ENCODE measurements at places on chromosomes 16 and 17.
A peak's percentile ranks its signal among the peaks of the same experiment; 100 is the strongest.

DNA sequence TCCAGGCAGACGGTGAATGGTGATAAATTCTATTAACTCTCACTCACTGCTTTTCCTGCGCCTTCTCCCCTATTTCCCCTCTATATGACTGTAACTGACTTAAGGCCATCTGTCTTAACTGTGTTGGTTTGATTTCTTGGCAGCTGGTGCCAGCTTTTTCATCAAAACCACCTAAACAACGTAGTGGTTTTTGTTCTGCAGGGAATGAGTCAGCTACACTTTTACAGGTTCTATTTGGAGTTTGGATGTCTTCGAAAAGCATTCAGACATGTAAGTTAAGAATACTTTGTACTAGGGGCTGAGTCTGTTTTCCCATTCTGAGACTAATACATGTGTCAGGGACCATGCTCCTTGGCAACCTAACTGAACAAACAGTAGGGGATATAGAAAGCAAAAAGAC is 8.5 kb downstream of the REXO5 start:
- DNase-seq, result no peak

DNA sequence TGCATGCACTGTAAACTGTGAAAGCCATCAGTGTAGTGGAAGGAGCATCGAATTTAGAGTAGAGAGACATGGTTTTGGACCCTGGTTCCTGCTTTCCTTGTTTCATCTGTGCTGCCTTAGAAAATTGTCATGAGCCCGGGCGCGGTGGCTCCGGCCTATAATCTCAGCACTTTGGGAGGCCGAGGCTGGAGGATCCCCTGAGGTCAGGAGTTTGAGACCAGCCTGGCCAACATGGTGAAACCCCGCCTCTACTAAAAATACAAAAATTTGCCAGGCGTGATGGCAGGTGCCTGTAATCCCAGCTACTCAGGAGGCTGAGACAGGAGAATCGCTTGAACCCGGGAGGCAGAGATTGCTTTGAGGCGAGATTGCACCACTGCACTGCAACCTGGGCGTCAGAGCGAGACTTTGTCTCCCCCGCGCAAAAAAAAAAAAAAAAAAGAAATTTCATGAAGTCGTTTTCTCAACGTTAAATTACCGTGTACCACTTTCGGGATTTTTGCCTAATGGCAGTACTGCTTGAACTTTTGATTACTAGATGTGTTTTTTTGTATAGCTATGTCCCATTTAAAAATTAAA is 912 bp downstream of the COQ7 start:
- DNase-seq, result peak; percentile 26

- DNase-seq, result no peak
Measured at GRCh38 chr16:28915181-28915580, 9.9 kb downstream of the RABEP2 start.

GRCh38 chr17:66717641-66718058 is 117.3 kb upstream of the CACNG5 start:
- no peak for DNase-seq

GRCh38 chr17:8444494-8444893 is 8.8 kb downstream of the NDEL1 start:
- DNase-seq, result no peak

DNA sequence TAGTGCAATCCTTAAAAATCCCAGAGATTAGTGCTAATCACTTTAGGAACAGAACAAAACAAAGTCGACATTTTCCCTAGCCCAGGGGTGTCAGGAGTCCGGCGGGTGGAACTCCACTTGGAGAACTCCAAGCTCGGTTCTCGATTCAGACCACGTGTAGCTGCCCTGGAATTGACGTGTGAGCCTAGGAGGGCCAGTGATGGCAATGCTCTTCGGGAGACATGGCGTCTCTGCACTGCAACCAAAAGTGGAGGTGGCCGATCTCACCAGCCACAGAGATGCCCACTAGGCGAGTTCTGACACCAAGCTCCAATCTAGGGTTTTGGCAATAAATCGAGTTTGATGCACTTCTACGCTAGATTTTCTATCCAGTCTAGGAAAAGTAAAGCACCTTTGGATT is 17.6 kb downstream of the MAP1LC3B start:
- no peak for DNase-seq

- DNase-seq, result no peak
Measured at GRCh38 chr16:78249056-78249455, 149.6 kb downstream of the WWOX start.

- peak; percentile 37 for DNase-seq
Measured at GRCh38 chr17:28381141-28381825, 9.8 kb downstream of the SARM1 start.

GRCh38 chr16:87255866-87256265 is 61.3 kb downstream of the C16orf95 start:
- DNase-seq, result no peak

DNA sequence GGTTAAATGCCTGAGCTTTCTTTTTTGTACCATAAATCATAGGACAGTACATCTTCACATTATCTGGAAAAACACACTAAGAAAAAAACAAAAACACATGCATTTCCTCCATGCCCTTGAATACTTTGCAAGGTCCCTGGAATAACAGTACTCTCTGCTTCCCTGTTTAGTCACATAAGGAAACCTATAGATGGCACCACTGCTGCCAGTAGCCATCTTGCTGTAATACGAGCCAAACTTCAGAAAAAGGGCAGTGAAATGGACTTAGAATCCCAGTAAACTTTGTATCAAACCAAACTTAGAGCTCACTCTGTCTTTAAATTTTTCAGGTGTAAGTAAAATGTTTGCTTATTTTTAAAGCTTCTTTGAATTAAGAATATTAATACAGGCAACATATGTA is 435.5 kb downstream of the KCNJ2 start:
- no peak for DNase-seq

DNA sequence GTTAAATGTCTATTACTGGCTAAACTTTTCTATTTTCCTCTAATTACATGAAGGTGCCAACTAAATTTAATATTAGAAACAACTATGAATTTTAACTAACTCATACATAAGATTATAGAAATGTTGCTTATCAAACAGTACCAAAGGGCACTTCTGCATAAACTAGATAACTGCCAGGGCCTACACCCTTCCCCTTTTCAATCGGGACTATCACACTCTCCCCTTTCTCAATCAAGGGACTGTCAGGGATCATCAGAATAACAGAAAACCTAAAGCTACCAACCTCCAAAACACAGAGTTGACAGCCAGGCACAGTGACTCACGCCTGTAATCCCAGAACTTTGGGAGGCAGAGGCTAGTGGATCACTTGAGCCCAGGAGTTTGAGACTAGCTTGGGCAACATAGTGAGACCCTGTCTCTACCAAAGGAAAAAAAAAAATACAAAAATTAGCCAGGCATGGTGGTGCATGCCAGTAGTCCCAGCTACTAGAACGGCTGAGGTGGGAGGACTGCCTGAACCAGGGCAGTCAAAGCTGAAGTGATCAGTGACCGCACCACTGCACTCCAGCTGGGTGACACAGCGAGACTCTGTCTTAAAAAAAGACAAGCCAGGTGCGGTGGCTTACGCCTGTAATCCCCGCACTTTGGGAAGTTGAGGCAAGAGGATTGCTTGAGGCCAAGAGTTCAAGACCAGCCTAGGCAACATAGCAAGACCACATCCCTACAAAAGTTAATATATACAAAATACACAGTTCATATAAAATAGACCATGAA is 3.2 kb upstream of the PHLPP2 start:
- no peak for DNase-seq

GRCh38 chr17:56925088-56925487 is 11.2 kb upstream of the TRIM25 start:
- no peak for DNase-seq

DNA sequence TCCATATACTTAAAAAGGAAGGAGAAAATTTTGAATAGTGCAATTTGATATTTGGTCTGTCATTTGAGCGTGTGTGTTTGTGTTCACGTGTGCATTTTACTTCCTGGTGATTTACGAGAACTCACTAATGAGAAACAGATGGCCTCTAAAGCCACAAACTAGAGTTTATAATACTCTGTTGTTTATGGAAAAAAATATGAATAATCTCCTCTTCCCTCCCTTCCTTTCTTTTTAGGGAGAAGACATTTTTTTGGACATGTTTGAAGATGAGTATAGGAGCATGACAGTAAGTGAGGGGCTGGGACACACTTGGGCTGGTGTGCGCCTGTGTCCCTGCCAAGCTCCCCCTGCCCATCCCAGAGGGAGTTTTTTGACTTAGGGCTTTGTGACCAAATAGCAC is 102.7 kb downstream of the CLEC16A start:
- DNase-seq, result no peak

- no peak for DNase-seq
Measured at GRCh38 chr16:85658504-85659326, 30.0 kb downstream of the GINS2 start.

DNA sequence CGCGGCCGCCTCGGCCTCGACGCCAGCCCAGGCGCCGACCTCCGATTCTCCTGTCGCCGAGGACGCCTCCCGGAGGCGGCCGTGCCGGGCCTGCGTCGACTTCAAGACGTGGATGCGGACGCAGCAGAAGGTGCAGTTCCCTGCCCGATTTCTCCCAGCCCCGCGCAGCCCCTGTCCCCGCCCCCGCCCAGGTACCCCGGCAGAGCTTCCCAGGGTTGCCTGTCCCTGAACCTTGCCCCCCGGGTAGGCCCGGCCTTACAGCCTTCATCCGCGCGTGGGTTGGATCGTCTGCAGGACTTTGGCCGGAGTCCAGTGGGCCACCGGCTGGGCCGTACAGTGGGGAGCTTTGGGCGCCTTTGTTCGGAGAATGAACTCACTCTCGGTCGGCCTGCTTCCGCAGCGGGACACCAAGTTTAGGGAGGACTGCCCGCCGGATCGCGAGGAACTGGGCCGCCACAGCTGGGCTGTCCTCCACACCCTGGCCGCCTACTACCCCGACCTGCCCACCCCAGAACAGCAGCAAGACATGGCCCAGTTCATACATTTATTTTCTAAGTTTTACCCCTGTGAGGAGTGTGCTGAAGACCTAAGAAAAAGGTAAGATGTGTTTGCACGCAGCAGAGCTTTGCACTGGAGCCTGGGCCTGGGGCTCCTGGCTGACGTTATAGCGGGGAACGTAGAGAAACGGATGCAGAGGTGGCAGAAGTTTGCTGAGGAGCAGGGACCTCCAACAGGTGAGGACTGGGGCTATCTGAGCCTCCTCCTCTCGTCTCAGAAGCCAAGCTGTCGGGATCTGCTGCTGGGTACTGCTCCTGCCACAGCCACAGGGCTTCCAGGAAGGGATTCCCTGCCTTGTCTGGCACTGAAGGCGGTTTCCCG is 593 bp downstream of the GFER start:
- no peak for DNase-seq

DNA sequence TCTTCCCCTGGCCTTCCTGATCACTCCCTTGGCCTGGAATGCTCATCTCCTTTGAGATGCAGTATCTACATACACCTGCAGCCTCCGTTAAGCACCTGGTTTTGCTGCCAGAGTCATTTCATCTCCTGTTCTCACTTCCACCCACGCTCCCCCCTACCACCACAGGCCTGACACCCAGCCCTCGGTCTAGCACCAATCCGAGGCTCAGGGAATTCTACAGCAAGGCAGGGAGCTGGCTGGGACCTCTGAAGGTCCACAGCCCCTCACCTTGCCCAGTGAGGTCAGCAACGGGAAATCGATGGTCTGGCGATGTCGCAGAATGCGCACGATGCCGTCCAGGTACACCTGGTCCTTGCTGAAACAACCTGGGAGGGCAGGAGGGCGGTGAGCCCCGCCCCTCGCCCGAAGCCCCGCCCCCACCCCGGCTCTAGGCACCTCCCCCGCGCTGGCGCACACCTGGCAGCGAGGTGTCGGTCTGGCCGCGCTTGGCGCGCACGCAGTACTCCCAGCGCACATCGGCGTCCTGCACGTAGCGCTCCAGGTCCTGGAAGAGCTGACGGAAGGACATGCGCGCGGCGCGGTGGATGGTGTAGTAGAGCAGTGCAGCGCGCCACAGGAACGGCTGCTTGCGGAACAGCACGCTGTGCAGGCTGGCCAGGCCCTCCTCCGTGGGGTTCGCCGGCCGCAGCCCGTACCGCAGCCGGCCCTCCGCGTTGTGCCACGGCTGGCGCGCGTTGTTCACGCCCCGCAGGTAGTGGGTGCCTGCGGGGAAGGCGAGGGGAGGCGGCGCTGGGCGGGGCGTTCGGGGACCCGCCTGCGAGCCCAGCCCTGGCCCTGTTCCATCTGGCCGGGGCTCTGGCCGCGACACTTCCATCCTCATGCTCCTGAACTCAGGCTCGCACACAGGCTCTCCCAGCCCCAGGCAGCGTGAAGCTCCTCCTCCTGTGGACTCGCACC is 5.7 kb downstream of the MATCAP1 start:
- DNase-seq, result peak; percentile 82

DNA sequence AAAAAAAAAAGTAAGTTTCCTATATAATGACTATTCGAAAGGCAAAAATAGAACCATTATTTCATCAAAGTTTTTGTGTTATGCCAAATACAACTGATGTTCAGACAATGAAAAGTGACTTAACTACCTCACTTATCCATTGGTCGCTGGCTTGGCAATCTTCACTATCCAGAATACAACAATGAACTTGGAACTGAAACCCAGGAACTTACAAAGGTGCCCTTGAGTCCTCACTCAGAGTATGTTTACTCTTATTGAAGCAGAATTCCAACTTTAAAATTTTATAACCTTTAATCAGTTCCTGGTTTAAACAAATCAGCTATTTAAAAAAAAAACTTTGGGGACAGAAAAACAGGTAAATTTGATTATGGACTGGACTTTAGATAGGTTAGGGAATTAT is 34.1 kb downstream of the HELZ start:
- DNase-seq, result no peak

- DNase-seq, result no peak
Measured at GRCh38 chr16:89393738-89394406, 96.5 kb downstream of the ANKRD11 start.

DNA sequence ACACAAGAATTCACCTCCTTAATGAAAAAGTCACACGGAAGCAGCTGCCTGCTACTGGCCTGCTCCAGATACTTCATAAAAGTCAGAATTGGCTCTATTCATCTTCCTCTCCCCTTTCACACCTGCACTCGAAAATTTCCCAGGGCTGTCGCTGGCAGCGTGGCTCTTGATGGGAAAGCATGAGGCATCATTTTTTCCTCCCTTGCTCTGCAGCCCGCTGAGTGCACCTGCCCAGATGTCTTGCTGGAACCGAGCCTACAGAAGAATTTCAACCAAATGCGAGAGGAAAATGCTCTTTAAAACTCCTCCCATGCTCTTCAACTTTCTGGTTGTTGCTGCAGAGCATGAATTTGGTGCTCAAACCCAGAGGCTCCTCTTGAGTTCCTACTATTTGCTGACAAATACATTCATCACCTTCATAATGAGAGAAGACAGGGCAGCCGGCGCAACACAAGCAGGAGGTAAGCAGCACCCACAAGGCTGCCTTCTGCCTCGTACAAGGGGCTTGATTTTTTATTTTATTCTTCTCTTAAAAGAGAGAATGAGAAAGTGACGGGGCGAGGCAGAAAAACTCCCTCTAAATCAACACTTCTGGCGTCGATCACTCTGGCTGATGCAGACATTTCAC is 146.8 kb downstream of the ZFHX3 start:
- DNase-seq, result no peak
